Spleen (tissue), 13 donors: ENCODE measurements at places on chromosomes 5 and 9. TPM values are rescaled to one million over a fixed set of nuclear protein-coding genes. Genes with fewer than 3 reads are reported as not detected.

Gene CD72
- 97.4 TPM for polyA plus RNA-seq

Gene SLC34A1
- polyA plus RNA-seq = 0.02 TPM

Gene SAXO1
- not detected for polyA plus RNA-seq

Gene NUDT12
- polyA plus RNA-seq = 3.0 TPM

GRCh38 chr5:126461838-126462237 lies 38.6 kb downstream of the GRAMD2B start:
- no peak for DNase-seq

DNA sequence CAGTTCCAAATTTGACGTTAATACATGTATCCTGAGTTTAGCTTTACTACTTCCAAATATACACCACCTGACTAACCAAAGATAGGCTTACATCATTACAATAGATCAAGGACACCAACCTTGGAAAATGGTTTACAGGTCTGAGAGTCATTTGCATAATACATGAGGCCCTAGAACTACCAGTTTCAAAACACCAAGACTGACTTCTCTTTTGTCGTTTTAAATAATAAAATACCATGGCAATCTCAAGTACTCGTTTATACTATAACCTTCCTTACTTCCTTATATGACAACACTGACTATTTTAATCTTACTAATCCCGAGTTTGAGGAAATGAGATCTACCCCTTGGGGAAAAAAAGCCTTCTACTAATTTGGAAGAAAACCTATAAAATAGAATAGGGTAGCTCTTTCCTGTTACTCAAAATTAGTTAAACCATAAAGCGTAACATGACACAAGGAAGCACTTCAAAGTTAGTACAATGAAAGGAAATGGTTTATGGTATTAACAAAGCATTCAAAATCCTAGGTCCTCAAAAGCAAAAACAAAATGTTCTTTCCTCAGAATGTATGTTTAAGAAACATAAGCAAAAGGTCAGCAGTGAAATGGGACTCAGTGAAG lies 42.1 kb downstream of the UBQLN1 start:
- DNase-seq = no peak

GRCh38 chr5:62342476-62342837 lies 36.5 kb downstream of the KIF2A start:
- DNase-seq = no peak

Gene IL9
- polyA plus RNA-seq = not detected

- DNase-seq = no peak
These were observed 343.1 kb downstream of the OSTF1 start for GRCh38 chr9:75431375-75431774.

DNA sequence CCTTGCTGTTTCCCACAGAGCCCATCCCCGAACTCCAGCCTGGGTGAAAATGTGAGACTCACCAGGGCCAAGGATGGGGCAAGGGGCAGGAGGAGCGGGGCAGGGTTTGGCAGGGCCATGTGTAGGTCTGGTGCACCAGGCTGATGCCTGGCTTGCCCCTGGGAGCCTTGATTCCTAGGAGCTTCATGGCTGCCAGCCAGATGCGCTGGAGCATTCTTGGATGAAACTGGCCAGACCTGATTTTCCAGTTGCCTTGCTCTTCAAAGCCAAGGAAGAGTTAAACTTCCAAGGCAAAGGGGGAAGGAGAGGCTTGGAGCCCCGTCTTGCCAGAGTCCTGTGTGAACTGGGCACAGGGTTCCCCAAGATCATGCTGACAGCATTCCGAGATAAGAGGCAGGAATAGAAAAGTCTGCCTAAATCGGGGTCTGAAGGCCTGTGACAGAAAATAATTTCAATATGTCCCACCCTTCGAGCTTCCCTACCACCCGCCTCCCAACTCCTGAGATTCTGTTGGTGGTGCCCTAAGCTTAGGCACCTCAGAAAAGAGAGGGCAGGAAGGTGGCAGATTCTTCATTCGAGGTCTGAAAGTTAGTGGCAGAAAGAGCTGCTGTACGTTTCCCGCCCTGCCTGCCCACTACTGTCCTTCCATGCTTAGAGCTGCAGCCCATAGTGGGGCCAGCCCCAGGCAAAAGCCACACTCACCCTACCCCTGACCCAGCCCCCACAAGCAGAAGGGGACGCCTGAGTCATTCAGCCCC lies 20.4 kb downstream of the FAT2 start:
- DNase-seq = no peak

- DNase-seq = peak; percentile 78
These were observed 917 bp downstream of the NHP2 start for GRCh38 chr5:178152491-178153444.

- peak; percentile 70 for DNase-seq
These were observed 20.5 kb downstream of the MRPL36 start for GRCh38 chr5:1779021-1779680.

- no peak for DNase-seq
These were observed 103.8 kb downstream of the DMXL1 start for GRCh38 chr5:119174578-119175163.

GRCh38 chr5:121974261-121974660 lies 12.5 kb downstream of the SRFBP1 start:
- DNase-seq = no peak

DNA sequence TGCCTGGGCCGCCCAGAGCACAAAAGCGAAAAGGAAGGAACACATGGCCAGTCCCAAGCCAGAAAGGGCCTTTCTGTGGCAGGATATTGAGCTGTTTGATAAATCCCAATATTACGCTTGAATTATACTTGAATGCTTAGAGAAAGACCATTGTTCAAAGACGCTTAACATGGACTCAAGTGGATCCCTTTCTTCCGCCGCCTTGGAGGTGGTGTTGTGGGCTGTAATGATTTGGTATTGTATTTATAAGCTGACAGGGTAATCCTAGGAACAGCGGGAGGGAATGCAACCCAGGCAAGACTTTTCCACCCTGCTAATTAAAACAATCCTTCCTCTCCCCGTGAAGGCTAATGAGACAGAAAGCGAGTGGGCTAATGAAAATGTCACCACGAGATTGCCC lies 24.9 kb downstream of the CFAP77 start:
- no peak for DNase-seq

Gene PCDHB5
- polyA plus RNA-seq = 0.33 TPM

Gene CAMSAP1
- polyA plus RNA-seq = 4.1 TPM

Gene SEMA5A
- 1.4 TPM for polyA plus RNA-seq

Gene EHMT1
- 54.9 TPM for polyA plus RNA-seq

DNA sequence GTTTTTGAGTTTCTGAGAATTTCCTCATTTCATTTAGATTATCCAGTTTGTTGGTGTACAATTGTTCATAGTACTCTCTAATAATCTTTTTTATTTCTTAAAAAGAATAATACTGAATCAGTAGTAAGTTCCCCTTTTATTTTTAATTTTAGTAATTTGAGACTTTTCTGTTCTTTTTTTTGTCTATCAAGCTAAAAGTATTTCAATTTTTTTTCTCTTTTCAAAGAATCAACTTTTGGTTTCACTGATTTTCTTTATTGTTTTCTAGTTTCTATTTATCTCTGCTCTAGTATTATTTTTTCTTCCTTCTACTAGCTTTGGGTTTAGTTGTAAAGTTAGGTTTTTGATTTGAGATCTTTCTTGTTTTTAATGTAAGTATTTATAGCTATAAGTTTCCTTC lies 60.6 kb upstream of the ARL15 start:
- DNase-seq = no peak

DNA sequence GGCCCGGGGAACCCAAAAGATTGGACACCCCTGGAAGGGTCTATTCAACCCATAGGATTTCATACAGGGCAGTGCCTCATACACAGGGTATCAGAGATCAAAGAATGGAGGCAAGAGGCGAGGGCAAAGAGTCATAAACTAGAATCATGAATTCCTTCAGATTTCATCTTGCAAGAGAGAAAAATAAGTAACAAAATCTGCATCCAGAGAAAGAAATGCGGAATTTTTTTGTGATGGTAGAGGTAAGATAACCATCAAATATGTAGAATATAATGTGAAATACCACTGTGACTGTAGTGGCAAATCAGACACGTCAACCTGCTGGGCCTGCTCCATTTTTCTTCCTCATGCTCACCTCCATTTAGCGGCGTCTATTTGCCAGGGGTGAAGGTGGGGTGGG lies 143.6 kb downstream of the SNX18 start:
- DNase-seq = no peak

- DNase-seq = no peak
These were observed 45.3 kb downstream of the WDR70 start for GRCh38 chr5:37424441-37424840.

Gene CDHR2
- polyA plus RNA-seq = 0.02 TPM

- DNase-seq = no peak
These were observed 38.9 kb downstream of the PTTG1 start for GRCh38 chr5:160460377-160461049.
